ENCODE measurements at places on chromosomes 4 and X.

DNA sequence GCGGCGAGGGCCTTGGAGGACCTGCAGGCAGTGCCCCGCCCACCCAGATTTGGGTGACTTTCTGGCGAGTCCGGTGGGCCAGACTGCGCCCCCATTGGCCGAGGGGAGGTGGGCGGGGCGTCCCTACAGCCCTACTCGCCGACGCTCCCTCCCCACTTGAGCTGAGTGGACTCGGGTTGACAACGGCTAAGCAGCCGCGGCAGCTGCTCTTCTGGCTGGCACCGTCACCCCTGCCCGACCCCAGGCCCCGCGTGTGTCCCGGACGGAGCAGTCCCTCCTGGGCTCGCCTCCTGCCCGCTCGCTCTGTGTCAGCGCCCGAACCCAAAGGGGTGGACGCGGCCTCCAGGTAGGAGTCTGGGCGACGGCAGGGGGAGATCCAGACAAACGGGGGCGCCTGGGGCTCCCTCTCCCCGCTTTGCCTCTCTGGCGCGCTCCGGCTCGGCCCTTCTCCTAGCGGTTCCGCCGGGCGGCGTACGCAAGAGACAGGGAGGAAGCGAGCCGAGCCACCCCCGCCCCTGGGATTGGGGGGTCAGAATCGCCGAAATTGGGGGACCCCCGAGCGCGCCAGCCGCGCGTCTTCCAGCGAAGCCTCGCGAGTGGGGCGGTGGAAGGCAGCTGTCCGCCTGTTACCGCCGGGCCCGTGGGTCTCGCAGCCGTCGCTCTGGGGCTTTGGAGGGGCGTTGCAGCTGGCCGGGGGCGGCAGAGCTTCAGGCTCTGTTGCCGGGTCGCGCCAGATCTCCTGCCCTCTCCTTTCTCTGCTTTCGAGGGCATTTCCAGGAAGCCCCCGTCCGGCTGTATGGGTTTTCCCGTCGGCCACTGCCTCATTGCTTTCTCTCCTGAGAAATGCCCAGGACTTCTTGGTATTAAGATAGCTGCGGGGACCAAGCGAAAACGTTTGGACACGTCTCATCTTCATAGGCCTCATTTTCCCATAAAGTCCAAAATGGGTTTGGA is 46.3 kb downstream of the STARD8 start:
- DNase-seq: no peak

- no peak for DNase-seq
Observed at GRCh38 chrX:135454816-135455215, 33.1 kb downstream of the SMIM10L2A start.

- DNase-seq: no peak
Observed at GRCh38 chr4:69831646-69832325, 28.2 kb downstream of the SULT1E1 start.

GRCh38 chr4:99868126-99868596 is 26.1 kb downstream of the LAMTOR3 start:
- DNase-seq: no peak

GRCh38 chr4:76830964-76831703 is 66.8 kb downstream of the SOWAHB start:
- DNase-seq: no peak

- no peak for DNase-seq
Observed at GRCh38 chrX:42759881-42760280, 18.1 kb downstream of the PPP1R2C start.

DNA sequence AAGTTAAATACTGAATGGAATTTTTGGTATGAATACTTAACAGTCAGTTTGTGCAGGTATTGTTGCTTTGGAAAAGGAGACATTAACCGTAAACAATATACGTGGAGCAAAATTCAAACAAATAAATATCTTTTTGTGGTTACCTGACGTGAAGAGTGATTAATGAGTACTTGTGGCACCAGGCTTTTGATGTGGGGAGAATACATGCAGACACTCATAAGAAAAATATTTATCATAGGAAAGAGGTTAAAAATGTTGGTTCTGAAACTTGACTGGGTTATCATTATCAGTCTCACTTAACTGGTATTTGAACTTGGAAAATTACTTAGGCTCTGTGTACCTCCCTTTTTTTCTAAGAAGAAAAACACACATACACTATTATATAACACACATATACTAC is 136.4 kb upstream of the NDST4 start:
- no peak for DNase-seq

All from activated T-helper 1 cell treated with anti-CD3 and anti-CD28 coated beads, Interleukin-2, amount 50 U/mL, for 16 hours (primary cell).